ENCODE measurements at places on chromosomes 1 and 21.

DNA sequence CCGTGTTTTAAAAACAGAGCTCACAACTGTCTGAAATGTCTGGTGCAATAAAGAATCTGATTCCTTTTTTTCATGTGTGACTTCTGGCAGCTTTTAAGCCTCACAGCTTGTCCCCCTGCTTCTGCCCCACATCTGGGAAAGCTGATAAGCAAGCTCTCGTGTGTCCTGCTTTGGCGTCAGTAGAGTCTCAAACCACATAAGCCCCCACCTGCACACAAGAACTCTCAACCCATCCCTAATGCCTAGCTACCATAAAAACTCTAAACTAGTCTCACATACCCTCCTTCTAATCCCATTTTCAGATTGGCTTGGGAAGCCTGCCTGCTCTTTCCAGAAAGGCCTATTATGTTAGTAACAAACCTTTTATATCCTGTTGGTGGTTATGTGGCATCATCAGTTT lies 94.6 kb upstream of the DAB1 start:
- DNase-seq: no peak

GRCh38 chr1:29383746-29384371 lies 147.5 kb downstream of the PTPRU start:
- no peak for DNase-seq

- DNase-seq: no peak
These were observed 97.7 kb downstream of the PIGK start for GRCh38 chr1:77121503-77121902.

- no peak for DNase-seq
These were observed 67.1 kb downstream of the CAMTA1 start for GRCh38 chr1:6852136-6852890.

- no peak for DNase-seq
These were observed 3.6 kb upstream of the PTGS2 start for GRCh38 chr1:186683652-186684410.

DNA sequence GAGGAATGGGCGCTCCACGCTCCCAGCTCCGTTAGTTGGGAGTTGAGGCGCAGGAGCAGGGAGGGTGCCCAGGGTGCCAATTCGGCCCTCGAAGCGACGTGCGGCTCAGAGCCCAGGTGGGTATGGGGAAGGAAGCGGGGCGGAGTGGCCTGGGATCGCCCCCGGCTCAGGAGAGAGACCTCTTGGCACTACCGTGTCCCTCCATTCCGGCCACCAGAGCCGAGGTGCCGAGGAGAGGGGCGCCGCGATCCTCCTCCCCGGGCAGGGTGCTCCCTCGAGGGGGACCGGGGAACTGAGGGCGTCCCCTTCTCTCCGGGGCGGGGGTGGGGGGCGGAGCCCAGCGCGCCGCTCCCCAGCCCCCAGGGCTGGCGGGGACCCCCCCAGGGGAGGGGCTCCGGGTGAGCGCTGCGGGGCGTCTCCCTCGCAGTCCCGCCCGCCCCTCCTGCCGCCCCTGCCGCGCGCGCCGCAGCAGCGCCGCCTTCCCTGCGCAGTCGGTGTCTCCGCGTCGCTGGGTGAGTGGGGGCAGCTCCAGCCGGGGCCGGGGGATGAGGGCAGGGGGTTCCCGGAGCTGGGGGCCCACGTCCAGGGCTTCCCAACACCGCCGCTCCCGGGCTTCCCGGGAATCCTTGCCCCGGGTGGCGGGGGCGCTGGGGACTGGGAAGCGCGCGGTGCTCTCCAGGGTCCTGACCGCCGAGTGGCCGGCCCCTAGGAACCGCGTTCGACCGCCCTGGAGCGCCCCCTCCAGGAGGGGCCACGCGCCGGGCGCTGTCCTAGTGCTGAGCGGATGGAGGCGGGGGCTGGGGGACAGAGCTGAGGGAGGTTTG lies at the start of gene HPCA:
HPCA (plus strand) TSS at position 488 of the 824 bp plus-strand sequence. CDS start 2,408 bp downstream, outside the sequence.
- DNase-seq: no peak

Measured in T1000 (cell line).